ENCODE measurements at places on chromosomes 2 and 18.

- no peak for DNase-seq
Observed at GRCh38 chr2:238336151-238336550, 15.8 kb downstream of the TRAF3IP1 start.

GRCh38 chr2:88837511-88838160, 146.2 kb downstream of the RPIA start:
- no peak for DNase-seq

DNA sequence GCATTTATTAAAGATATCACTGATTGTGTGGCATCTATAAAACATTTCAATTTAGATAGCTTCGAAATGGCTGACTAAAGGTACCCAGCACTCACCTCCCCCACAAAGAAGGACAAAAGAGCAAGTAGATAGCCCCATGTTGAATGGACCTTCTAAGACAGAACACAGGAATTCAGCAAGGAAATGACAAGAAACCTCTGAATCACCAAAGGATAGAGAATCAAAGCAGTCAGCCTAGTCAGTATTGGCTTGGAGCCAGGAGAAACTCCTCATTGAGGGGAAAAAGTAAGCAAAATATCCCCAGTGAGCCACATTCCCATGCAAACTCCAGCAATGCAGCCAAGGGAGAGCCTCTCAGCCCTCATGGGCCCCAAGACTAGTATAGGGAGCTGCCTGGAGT, 113.7 kb downstream of the BARD1 start:
- no peak for DNase-seq

DNA sequence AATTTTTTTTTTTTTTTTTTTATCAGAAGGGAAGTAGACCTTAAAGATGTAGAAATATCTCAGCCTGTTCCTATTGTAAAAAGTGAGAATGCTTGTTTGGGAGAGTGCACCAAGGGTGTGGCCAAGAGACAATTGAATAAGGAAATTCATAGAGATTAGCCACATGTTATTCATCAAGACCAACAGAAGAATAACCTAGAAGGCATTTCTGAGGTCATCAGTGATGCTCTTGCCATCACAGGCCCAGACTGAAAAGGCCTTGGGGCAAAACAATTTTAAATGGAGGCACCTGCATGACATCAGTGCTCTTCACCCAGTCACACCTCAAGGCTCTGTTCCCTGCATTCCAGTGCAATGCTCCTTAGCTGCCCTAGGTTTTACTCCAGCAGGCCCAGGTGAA, 2043.3 kb upstream of the PIK3C3 start:
- DNase-seq, result no peak

DNA sequence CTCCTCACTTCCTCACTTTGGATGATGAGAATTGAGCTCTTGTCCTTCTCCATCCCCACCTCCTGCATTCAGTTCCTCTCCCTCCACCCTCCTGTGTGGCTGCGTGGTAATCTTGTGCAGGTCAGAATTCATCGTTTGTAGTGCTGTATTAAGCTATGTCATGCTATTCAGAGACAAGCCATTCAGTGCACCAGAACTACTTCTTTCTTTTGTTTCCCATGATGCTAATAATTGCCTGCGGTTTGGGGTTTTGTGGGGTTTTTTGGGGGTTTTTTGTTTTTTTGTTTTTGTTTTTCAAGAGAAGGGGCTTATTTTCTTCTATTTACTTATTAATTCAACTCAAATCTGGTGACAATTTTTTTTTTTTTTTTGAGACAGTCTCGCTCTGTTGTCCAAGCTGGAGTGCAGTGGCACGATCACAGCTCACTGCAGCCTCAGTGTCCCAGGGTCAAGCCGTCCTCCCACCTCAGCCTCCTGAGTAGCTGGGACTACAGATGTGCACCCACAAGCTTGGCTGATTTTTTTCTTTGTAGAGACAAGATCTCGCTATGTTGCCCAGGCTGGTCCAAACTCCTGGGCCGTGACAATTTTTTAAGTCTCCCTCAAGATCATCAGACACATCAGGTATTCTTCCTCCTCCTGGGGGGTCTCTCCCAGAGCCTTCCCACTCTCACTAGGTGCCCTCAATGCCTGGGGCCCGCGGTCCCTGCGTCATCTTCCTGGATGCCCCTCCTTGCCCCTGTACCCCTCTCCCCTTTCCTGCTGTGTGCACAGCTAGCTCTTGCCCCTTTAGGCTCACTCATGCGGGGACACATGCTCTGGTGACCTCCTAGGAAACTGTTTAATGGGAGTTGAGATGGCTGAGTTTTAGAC, 37.8 kb downstream of the MAL start:
- DNase-seq, result peak; percentile 11

DNA sequence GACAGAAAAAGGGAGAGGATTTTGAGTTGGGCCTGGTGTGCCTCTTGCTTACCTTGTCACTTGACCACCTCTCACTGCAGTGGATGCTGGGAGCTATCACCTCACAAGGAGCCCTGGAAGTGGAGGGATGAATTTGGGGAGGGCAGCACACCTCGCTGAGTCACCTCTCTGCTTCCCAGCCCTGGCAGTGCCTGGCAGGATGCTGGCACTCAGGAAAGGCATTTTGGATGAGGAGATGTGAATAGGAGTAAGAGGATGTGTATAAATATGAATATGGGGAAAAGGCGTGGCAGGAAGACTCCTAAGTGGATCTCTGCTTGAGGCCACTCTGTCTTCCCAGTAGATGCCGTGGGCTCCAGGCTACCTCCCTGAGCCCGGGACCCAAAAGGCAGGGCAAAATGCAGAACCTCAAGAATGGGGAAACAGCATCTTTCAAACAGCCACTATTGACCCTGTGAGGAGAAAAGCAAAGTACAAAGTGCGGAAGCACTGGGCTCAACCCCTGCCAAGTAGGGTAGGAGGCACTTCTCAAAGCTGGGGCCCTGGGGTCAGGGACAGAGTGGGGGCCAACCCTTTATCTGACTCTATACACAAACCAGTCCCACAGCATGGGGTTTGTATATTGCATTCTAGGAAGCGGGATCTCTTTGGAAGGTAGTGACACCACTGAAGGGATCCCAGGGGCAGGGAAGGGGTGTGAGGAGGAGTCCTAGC, 164.5 kb upstream of the GLI2 start:
- DNase-seq, result no peak

DNA sequence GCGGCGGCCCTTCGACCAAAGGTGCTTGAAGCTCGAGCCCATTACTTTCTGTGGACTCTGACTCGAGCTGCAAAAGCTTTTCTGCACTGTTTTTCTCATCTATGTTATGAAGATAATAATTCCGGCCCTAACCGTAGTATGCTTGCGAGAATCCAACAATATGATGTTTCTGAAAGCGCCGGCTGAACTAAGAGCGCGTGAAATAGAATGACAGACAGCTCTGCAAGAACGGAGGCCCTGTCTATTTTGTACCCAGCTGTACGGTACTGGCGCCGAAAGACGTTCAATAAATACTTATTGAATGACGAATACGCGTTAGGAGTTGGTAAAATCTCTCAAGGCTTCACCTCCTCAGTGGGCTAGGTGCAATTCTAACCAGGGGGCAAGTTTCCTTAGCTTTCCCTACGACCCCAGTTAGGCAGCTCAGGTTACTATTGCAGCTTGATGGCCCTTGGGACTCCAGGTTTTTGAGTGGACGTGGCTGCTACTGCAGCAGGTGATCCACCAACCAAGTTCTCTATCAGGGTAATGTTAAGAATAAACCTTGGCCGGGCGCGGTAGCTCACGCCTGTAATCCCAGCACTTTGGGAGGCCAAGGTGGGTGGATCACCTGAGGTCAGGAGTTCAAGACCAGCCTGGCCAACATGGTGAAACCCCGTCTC, 570 bp downstream of the SCRN3 start:
- peak; percentile 28 for DNase-seq

DNA sequence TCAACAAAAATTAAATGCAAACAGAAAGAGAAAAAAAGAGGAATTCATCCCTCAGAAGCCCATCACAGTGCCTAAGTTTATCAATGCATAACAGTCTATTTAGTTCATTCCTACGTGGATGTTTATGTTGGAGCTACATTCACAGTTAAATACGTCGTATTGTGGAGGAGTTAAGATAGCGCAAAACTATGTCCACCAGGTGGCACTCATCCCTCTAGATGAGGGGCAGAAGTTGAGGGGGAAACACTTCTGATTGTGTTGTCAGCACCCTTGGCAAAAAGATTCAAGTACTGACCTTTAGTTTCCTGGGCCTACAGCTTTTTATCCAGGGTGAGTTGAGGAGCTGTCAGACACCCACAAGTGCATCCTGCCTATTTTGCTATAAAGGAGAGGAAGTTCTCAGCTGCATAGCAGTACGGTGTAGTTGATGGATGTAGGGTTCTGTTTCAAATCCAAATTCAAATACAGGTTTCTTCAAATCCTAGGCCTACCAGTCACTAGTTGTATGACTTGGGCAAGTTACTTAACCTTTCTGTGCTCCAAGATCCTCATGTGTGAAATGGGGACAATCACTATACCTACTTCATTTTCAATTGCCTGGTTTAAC, 26.8 kb upstream of the MYO1B start:
- DNase-seq, result peak; percentile 49

- no peak for DNase-seq
Observed at GRCh38 chr2:21633466-21633865, 509.7 kb downstream of the TDRD15 start.

DNA sequence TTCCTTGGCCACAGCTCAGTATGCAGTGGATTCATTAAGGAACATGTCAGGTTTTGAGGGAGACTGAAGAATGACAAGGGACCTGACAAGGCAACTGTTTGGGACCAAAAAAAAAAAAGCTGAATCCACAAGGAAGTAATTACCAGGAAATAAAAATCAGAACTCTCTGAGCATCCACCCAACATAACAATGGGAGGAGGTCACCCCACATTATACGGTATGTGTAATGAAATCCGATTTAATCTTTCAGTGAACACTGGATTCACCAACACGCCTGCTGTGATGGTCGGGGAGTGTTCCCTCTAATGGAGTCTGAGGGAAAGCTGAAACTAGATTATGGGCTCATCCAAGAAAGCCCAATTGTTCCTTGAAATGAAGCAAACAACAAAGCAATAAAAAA, 329.3 kb downstream of the ETAA1 start:
- DNase-seq, result no peak

- no peak for DNase-seq
Observed at GRCh38 chr2:8754106-8754776, 72.4 kb downstream of the ID2 start.

DNA sequence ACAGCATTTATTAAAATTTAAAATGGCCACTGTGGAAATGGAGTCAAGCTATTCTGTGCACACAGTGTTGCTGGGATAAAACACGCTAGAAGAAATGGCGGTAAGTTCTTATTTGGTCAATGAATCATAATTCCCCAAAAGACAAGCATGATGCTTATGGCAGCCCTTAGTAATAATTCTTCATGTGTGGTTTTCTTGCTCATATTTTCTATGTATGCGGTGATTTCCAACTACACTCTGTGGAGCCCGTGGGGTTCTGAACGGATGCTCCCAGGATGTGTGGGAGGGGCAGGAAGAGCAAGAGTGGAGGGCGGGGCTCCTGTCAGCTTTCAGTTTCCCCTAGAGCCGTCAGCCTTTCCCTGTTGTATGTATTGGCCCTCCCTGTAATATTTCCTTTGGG, 91.7 kb upstream of the RMDN2 start:
- no peak for DNase-seq

- DNase-seq, result no peak
Observed at GRCh38 chr18:5626130-5626880, 82.5 kb upstream of the EPB41L3 start.

DNA sequence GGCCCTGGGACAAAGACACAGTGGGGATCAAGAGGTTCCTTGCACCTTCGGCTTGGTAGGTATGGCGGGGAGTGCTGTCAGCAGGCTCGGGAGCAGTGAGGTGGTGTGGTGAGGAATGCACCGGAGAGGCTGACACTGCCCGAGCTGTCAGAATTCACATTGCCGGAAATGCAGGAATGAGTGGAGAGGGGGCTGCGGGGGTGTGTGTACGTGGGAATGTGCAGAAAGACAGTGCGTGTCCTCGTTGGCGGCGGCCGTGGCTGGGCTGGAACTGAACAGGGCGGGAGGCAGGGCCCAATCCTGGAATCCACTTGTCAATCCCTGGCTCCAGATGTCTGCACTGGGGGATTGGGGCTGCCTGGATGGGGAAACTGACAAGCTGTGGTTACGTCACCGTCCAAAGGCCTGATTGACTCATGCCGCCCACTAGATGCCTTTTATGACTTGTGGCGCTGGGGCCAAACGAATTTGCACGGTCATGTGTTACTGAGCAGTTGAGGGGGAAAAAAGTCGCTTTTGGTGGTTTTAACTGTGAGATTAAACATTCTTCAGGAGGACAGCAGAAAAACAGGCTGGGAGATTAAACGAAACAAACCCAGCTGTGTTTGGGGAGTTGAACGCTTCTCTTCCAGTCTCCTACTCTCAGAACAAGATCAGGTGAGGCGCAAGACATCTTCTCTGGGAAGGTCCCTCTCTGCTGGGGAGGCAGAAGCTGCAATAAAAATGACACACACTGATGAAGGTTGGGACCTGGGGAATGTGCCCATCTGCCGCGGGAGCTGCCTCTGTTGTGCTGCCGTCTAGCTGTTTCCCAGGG, 189.4 kb upstream of the GLI2 start:
- DNase-seq, result peak; percentile 29

- no peak for DNase-seq
Observed at GRCh38 chr2:106011380-106011779, 182.7 kb downstream of the UXS1 start.

- DNase-seq, result no peak
Observed at GRCh38 chr2:70686577-70687460, 81.2 kb downstream of the ADD2 start.

- no peak for DNase-seq
Observed at GRCh38 chr18:73927496-73927895, 220.1 kb downstream of the FBXO15 start.

GRCh38 chr18:59540780-59541179, 156.4 kb downstream of the CCBE1 start:
- DNase-seq, result no peak

DNA sequence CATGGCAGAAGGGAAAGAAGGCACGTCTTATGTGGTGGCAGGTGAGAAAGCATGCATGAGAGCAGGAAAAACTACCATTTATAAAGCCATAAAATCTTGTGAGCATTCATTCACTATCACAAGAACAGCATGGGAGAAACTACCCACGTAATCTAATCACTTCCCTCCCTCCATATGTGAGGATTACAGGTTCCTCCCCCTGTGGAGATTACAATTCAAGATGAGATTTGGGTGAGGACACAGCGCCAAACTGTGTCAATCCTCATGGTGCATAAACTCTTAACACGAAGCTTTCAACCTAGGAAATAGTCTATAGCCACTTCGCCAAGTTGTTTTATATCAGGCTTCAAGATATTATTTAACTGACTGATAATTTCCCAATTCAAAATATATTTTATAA, 595.5 kb downstream of the FBXO15 start:
- no peak for DNase-seq

GRCh38 chr2:148560496-148560895, 84.1 kb upstream of the EPC2 start:
- no peak for DNase-seq

GRCh38 chr2:226891780-226892590, 56.1 kb downstream of the RHBDD1 start:
- DNase-seq, result no peak

GRCh38 chr2:166106431-166107015, 21.3 kb downstream of the SCN1A start:
- no peak for DNase-seq

GRCh38 chr18:78510091-78510490, 469.5 kb upstream of the SALL3 start:
- DNase-seq, result no peak

GRCh38 chr2:29469961-29470360, 354.7 kb downstream of the CLIP4 start:
- no peak for DNase-seq

Measured in upper lobe of left lung (tissue), 6 donors.